Left lobe of liver (tissue), 2 donors: ENCODE measurements at places on chromosomes 6 and 20.
A peak's percentile ranks its signal among the peaks of the same experiment; 100 is the strongest.

DNA sequence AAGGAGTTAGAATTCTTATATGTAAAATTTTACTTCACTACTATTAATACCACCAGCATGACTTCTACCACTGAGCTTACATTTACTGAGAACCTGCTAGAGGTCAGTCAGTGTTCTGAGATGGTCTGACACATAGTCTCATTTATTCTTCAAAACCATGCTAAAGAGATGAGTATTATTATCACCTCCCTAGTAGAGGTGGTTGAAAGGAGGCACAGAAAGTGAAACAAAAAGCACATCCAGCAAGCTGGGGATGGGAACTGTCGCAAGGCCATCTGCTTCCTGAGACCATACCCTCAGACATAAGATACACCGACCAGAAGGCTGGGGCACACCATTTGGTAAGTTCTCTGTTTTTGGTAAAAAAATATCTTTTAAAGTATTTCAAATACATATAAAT lies 137.7 kb downstream of the INSM1 start:
- no peak for DNase-seq

- no peak for DNase-seq
Measured at GRCh38 chr6:147088861-147089260, 115.4 kb upstream of the STXBP5 start.

DNA sequence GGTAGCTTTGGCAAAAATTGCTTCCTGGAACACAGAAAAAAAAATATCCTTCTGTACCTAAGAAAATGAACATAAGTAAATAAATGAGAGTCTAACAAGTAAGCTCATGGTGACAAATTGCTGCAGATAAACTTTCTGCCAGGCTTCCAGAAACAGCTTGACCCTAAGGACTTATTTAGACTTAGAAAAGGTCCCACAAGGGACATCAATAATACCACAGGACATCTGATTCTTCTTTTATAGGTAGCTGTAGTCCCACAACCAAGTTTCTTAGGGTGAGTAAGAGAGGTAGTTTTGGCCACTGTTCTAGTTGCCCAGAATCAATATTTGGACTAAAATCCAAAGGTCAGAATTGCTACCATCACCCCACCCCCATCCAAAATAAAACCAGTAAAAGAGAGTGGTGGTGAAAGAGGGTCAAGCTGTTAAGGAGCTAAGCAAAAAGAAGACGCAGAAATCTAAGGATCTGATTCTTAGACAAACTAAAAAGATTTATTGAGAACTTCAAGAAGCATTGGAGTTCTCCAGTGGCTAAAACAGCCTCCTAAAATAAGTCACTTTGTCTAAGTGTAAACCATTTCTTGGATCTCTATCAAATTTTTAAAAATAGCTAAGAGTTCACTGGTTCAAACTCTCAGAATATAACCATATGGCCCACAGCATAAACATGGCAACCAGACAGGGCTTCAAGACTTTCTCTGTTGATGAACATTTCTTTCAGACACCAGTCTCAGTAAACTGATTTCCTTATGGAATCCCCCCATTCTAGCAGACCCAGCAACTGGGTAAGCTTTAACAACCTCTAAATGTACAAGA lies 180.6 kb downstream of the PTPRK start:
- peak; percentile 50 for DNase-seq

DNA sequence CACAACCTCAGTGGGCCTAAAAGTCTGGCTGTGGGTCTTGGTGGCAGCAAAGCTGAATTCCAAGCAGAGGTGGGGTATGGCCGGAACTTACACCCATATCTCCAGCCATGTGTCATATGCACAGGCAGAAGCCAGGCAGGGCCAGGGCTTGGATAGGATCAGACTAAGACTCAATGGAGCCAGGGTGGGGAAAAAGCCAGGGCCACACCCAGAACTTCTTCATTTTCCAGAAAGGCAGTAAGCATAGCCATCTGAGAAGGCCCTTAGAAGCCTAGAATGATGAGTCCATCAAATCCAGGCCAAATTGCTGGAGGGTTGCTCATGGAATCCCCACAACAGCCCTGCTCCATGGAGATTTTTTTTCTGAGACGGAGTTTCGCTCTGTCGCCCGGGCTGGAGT lies 116.2 kb upstream of the SRSF6 start:
- DNase-seq: no peak

DNA sequence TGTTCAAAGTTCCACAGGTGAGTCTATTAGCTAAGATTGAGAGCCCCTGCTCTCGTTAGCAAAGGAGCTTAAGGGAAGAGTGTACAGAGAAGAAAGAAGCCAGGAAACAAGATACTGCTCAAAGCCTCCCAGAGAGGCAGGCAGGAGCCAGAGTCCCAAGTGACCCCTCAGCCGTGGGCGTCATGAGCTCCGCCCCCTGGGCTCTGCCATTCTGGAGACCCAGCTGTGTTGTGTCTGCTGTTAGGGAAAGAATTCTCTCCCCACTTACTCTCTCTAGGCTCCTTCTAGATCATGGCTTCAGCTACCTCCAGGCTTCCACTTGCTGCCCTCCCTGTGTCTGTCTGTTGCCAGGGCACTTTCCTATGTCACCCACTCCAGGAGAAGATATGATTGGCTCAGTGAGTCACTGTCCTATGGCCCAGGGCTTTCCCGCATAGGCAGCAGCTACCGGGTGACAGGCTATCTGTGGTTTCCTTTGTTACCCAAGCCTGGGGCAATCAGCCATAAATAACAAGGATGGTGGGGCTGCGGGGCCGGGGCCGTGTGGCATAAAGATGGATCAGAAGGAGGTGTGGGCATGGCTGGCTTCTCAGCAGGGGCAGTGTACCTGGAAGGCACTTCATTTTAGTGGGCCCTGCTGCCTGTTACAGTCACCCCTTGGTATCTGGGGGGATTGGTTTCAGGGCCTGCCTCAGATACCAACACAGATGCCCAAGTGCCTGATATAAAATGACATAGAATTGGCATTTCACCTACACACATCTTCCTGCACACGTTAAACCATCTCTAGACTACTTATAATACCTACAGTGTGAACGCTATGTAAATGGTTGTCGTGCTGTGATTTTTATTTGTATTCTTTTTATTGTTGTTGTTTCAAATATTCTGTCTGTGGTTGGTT lies 118.9 kb downstream of the ARMC2 start:
- DNase-seq: no peak

GRCh38 chr6:137283940-137284810 lies 65.0 kb upstream of the IFNGR1 start:
- DNase-seq: no peak

DNA sequence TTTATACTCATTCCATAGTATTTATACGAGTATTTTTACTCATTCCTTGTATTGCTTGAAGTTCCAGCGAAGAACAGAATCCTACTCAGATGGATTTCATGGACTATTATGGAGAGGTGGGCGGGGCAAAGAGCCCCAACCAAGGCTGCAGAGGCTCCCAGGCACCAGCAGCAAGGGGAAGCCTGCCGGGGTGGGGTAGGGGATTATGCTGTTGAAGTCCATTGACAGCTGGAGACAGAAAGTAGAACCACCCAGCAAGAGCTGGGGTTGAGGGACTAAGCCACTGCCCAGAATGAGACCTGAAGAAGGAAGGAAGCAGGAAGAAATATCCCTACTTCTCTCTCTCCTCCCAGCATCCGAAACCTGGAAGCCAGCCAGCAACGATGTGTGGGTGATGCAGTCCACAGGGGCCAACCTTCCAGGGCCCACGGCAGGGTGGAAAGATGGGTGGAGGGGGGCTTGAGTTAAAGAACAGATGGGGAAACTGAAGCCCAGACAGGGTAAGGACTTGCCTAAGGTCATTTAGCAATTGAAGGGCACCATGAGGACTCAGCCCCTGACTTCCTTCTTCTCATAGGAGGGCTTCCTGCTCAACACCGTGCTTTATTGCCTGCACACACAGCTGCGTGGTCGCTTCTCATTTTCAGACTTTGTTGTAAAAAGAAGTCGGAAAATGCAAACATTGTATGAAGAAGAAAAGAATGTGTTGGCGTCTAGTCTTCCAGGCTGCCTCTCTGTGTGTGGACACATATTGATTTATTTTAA lies 18.3 kb upstream of the GTSF1L start:
- DNase-seq: no peak

- no peak for DNase-seq
Measured at GRCh38 chr6:22240025-22240424, 56.8 kb downstream of the PRL start.

- no peak for DNase-seq
Measured at GRCh38 chr6:93036835-93037234, 382.5 kb downstream of the EPHA7 start.

DNA sequence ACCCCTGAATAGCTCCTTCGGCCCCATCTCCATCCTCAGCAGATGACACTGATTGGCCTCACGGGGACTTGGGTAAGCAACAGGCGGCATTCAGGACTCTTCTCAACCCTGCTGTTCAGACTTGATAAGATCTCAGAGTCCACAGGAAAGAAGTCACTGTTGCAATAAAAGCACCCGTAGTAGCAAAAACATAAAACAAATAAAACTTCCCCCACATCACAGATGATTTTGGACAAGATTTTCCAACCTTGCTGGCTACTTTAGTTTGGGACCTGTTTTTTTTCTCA lies 17.1 kb upstream of the C20orf144 start:
- no peak for DNase-seq

- no peak for DNase-seq
Measured at GRCh38 chr20:61860260-61860987, 205.3 kb downstream of the TAF4 start.

GRCh38 chr20:47559141-47559540 lies 57.5 kb downstream of the NCOA3 start:
- DNase-seq: no peak

GRCh38 chr6:26271668-26272024 lies 93.4 kb upstream of the BTN3A2 start:
- DNase-seq: no peak

DNA sequence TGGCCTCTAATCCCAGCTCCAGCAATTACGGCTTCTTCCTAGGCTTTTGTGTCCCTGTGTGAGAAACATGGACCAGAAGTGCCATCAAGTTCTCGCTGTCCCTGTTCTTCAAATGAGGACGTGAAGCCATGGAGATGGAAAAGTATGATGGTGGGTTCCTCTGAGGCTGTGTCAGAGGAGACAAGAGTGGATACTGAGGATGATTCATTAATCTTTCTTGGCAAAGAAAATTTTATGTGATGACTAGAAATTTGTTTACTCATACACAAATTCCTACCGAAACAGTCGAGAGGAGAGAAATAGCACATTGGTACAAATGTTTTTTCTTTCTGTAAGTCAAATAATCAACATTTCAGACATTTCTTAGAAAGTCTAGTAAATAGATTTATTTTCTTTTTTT lies 35.0 kb upstream of the PNRC1 start:
- DNase-seq: no peak

- no peak for DNase-seq
Measured at GRCh38 chr6:159092631-159093030, 47.8 kb upstream of the TAGAP start.

GRCh38 chr20:22916021-22916842 lies 118.9 kb upstream of the SSTR4 start:
- DNase-seq: no peak

- no peak for DNase-seq
Measured at GRCh38 chr6:118844915-118845314, 49.0 kb upstream of the ASF1A start.

DNA sequence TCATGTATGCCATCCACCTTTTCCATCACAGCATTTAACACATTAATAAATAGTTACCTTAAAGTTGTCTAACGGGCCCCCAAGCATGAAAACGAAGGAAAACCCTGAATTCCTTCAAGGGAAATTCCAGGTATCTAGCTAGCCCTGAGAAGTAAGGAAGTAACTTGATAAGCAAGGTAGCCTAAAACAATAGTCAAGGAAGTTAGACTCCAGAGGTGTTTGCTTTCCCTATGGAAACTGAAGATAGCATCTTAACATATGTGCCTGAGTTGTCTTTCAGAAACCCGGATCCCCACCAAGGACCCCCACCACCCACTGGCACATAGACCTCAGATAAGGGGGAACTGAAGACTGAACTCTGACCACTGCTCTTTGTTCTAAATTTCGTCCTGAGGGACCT lies 127.4 kb downstream of the TBXT start:
- no peak for DNase-seq
